Suppressor macrophage treated with lipopolysaccharide for 1 hour (primary cell): ENCODE measurements at places on chromosomes 5 and 9.

DNA sequence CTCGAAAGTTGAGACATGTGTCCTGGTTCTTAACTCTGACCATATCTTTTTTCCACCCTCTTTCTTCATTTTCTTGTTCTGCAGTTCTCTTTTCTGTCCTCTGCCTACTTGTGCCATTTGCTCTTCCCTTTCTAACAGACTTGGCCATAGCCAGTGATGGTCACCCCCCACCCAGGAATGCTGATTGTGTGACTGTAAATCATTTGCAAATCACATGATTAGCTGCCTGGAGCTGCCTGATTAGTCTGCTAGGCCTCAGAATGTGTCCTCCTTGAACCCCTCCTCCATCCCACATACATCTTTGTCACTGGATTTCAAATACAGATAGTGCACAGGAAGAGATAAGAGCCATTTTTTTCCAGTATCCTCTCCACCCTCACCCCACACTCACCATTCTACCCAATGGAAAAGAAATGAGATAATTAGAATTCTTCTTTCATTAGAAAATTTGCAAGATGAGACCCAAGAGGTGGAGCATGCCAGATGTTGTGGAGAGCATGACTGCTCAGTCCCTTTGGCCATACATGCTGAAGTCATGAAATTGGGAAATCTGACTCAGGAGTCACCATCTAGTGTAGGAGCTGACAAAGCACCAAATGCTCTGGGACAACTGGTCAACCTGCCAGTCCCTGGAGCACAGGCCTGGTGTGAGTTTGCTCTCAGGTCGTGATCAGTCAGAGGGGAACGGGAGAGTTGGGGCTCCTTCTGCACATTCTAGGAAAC is 538.2 kb downstream of the CCDC171 start:
- no peak for DNase-seq

- no peak for DNase-seq
Measured at GRCh38 chr5:65805089-65805488, 83.1 kb downstream of the NLN start.

DNA sequence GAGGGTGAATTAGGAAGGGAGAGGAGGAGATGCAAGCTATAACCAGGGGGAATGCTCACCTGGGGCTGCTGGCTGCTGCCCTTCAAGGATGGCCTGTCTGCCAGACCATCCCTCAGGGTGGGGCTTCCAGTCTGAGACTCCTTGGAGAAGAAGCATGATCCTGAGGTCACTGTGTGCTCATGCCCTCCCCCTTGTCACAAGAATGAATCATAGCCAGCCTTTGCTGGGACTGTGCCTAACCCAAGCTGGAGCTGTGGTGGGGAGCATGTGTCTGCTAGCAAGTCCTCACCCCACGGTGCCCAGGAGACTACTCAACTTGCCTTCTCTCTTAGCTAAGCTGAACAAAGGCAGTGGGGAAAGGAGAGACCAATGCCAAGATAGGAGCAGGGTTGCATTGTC is 463.6 kb downstream of the SPOCK1 start:
- DNase-seq = no peak

- DNase-seq = peak; percentile 55
Measured at GRCh38 chr5:88833371-88834130, 49.4 kb downstream of the MEF2C start.

GRCh38 chr5:110625376-110625999 is 101.0 kb downstream of the TMEM232 start:
- DNase-seq = peak; percentile 3

DNA sequence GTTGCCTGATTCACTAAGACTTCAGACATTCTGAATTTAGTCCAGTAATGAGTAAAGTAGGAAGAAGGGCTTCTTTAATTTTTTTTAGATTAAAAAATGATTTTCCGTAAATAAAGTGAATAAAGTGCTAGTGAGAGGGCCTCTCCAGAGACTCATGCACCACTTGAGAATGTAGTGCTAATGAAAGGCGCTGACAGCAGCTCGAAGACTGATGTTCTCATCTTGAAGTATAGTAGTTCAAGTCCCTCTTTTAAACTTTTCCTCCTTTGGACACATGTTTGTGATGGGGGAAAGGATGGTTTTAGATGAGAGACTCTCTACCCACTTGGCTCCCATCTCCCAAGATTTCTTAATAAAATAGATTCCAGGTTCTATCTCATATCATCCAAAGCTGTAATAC is 48.5 kb downstream of the G3BP1 start:
- no peak for DNase-seq

- DNase-seq = no peak
Measured at GRCh38 chr9:6899274-6899673, 141.5 kb downstream of the KDM4C start.

- DNase-seq = no peak
Measured at GRCh38 chr9:107308461-107308860, 25.4 kb downstream of the RAD23B start.

DNA sequence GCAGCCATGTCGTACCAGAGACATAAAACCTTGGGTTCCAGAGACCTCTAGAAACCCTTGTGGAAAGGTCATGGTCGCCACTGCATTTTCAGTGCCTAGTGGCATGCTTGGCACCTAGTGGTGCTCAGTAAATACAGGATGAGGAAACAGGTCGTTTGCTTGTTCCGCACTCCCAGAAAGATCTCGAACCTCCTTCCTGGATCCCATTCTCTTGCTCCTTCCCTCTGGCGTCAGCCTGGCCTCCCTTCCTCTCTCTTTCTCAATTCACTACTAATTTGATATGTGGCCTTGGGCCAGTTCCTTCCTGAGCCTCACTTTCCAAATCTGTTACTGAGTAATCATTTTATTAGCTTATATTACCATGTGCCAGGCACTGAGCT is 4.4 kb downstream of the NDST1 start:
- DNase-seq = no peak

GRCh38 chr5:177437623-177438022 is 9.0 kb upstream of the PRR7 start:
- DNase-seq = no peak

DNA sequence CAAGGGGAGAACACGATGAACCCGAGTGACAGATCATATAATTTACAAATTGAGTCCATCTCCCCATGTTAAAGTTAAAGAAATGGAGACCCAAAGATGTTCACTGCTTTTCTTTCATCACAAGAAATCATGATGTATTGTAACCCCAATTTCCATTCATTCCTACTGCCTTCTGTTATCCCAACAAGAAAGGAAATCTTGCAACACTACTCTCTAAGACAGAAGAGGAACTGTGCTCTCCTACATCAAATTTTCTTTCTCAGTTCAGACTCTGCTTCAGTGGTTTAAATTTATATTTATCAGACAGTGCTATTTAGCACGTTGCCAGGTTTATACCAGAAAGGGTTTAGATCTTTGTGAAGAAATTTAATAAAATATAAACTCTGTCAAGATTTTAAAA is 83.8 kb upstream of the RASA1 start:
- DNase-seq = peak; percentile 37

DNA sequence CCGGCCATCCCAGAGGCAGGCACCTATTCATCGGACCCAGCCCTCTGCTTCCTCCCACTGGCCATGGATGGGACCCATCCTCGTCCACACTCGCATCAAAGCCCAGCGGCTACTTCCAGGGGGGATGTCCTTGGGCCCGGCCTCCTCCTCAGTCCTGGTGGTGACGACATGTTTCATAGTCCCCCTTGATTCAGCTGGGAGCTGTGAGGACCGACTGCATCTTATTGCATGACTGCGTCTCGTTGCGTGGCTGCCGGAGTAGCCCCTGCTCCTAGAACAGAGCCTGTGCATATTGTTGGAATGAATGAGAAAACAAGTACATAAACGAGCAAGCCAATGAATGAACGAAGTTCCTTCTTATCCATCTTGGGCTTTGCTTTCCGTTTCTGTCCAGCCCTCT is 12.8 kb downstream of the NCS1 start:
- DNase-seq = no peak

DNA sequence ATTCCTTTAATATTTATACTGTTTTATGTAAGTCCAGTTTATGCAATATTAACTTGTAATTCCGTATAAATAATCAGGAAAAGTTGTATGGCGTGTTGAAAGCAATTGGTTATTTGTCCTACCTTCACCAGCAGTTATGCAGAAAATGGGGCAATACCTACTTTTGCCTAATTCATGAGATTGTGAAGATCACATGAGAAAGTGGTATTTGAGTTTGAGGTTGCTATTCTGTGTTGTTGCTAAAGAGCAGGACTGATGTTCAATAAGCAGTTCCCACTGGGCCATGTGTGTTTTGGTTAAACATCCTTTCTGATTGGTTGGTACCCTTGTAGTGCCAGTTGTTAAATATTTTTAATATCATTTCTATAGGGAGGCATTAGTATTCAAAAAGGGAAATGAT is 3.2 kb downstream of the TGFBR1 start:
- no peak for DNase-seq

- DNase-seq = no peak
Measured at GRCh38 chr9:85212209-85212608, 529.5 kb downstream of the AGTPBP1 start.

DNA sequence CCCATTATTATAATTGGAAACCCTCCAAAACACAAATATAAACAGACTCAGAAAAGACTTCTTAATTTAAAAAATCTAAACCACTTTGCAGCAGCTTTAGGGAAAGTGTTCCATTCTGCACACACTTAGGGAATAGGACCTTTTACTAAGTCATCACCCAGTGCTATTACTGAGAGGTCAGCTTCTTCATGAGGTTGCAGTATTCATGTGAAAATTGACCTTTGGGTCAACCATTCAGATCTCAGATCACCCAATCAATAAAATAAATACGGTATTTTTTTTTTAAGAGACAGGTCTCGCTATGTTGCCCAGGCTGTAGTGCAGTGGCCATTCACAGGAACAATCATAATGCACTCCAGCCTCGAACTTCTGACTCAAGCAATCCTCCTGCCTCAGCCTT is 21.8 kb downstream of the NR6A1 start:
- DNase-seq = no peak

DNA sequence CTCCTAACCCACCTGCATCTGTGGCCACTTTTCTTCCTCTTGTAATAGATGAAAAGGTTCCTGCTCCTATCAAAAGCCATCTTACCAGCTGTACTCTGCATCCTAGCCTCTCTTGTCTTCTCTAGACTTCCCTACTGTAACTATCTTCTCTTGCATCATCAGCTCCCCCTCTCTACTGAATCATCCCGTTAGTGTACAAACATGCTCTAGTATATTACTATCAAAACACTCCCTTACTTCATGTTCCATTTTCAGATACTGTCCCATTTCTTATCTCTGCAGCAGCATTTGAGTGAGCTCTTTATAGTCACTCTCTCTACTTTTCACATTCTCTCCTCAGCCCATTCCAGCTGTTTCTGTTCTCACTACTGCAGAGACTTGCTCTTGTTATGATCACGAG is 2.8 kb downstream of the SRA1 start:
- DNase-seq = peak; percentile 52

GRCh38 chr5:72221099-72221498 is 98.9 kb downstream of the MRPS27 start:
- no peak for DNase-seq

GRCh38 chr9:124849801-124850200 is 3.5 kb upstream of the WDR38 start:
- no peak for DNase-seq

- DNase-seq = no peak
Measured at GRCh38 chr9:114263853-114264510, 58.9 kb upstream of the ORM1 start.

DNA sequence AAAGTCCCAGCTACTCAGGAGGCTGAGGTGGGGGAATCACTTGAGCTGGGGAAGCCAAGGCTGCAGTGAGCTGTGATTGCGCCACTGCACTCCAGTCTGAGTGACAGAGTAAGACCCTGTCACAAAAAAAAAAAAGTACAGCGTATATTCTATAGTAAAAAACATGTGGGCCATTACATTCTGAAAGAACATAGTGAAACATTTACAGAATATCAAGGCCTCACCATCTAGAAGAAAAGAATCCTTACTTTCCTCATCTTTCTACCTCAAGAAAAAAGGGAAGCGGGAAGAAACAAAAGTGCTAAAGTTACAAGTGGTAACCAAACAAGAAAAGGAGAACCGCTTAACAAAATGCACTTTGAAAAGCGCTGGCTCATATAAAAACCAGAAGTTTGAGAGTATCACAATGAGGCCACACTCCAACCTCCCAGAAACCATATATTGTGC is 5.7 kb upstream of the SYK start:
- peak; percentile 87 for DNase-seq

GRCh38 chr5:42531611-42532010 is 108.4 kb downstream of the GHR start:
- no peak for DNase-seq

GRCh38 chr9:126096340-126096739 is 230.3 kb upstream of the MVB12B start:
- DNase-seq = no peak

GRCh38 chr5:94754824-94755223 is 136.4 kb downstream of the SLF1 start:
- DNase-seq = no peak
